ENCODE measurements at places on chromosomes 7 and 10.

DNA sequence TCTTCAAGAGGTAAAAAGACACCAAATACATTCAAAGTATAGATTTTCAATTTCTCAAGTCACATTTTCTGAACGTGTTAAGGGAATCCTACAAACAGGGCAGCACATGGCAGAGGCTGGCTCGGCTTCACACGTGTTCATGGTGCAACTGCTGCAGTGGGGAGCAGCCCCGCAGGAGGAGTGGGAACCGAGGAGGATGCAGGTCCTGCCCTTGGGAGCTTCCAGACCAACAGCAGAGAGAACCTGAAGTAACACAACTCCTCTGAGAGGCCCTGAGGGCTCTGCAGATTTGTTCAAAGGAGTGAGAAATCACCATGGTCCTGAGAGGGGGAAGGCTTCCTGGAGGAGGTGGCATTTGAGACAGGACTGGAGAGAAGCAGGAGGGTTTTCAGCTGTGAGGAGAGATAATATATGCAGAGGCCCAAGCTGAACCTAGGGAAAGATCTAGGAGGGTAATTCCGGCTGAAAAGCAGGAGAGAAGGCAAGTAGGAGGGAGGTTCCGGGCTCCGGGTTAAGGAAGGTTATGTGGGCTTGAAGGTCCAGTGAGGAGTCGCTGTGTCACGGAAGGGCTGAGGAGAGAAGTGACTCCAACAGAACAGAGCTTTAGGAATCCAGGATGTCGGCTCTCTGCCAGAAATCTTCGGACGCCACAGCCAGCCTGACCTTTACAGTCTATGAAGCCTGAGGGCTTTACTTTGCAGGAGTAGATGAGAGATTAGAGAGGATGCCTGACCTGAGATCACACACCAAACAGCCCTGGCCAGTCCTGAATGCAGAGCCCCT, 77.5 kb downstream of the GPR26 start:
- DNase-seq: no peak

- no peak for DNase-seq
These were observed 121.0 kb upstream of the LANCL2 start for GRCh38 chr7:55244006-55244745.

GRCh38 chr7:104486931-104487330, 158.5 kb downstream of the LHFPL3 start:
- no peak for DNase-seq

DNA sequence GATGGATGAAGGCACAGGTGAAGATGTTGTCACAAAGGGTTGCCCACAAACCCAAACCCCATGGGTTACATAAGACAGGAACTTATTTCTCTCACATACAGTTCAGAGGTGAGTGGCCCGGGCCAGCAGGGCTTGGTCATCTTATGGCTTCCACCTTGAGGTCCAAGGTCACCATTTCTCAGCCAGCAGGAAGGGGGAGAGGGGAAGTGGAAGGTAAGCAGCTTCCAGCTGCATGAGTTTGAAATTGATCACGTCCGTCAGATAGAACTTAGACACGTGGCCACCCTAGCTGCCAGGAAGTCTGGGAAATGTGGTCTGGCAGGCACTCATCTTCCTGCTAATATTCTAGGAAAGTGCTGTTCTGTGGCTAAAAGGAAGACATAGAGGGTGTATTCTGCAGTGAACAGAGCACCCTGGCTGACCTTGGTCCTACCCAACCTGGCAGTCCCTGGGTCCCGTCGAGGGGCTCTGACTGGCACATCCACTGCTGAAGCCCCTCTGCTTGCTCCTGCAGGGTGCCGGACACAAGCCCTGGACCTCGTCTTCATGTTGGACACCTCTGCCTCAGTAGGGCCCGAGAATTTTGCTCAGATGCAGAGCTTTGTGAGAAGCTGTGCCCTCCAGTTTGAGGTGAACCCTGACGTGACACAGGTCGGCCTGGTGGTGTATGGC, 49.5 kb downstream of the VWA2 start:
- DNase-seq: no peak

DNA sequence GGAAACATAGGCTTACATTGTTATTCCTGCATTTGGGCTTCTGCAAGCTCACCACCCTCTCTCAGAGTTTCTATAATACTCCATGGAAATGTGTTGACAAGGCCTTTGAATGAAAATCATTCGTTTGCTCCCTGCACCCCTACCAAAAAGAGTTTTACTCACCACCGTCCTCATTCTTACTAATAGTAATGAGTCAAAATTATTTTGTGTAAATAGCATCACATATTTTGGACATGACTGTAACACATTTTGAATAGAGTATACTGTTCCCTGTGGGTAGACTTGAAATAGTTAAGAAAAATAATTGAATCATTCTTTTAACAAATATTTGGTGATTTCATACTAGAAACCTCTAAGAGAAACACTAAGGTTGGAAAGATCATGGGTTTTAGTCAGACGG, 84.6 kb downstream of the AKAP9 start:
- DNase-seq: no peak

DNA sequence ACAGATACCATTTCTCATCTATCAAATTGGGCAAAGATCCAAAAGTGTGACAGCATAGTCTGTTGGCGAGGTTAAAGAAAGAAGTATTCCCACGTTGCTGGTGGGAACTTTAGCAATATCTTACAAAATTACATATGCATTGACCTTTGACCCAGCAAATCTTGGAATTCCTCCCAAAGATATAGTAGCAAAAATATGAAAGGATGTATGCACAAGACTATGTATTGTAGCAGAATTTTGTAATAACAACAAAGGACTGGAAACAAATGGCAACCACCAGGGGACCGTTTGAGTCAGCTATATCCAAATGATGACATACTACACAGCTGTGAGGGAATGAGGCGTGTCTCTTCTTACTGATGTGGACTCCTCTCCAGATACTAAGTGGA, 50.2 kb downstream of the KCNH2 start:
- DNase-seq: no peak

GRCh38 chr10:84562592-84562991, 234.2 kb downstream of the CCSER2 start:
- no peak for DNase-seq

DNA sequence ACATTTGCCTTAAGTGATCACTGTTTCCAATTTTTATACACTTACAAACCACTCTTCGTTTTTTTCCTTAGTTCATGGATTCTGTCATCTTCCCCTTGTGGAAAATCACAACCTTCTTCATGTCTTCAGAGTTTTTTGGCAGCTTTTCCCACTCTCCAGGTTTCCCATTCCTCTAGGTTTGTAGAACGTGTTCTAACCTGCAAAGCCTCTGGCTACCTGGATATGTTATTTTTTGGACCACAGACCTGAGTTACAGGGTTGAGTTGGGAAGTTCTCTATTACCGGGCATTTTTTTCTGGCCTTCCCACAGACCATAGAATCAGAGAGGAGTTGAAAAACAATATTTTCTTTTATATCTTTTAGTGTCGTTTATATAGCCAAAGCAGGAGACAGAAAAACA, 30.2 kb downstream of the NRG3 start:
- no peak for DNase-seq

- no peak for DNase-seq
These were observed 75.7 kb downstream of the IMMP2L start for GRCh38 chr7:111486472-111487142.

Data from CD4-positive, alpha-beta T cell (primary cell).